ENCODE measurements at places on chromosomes 2 and 18.

GRCh38 chr2:126536605-126537200 lies 119.3 kb upstream of the GYPC start:
- no peaks in the 10 kb centered on the region for H3K27me3 ChIP-seq
- DNase-seq, result no peak
- H3K27ac ChIP-seq, result no peak overlapping the region
- no peaks in the 10 kb centered on the region for H3K36me3 ChIP-seq

GRCh38 chr2:204669382-204669781 lies 124.1 kb downstream of the PARD3B start:
- no peaks in the 10 kb centered on the region for H3K4me1 ChIP-seq
- H3K27ac ChIP-seq, result no peak overlapping the region
- DNase-seq, result no peak
- no peaks in the 10 kb centered on the region for H3K36me3 ChIP-seq
- H3K4me3 ChIP-seq, result no peak overlapping the region

DNA sequence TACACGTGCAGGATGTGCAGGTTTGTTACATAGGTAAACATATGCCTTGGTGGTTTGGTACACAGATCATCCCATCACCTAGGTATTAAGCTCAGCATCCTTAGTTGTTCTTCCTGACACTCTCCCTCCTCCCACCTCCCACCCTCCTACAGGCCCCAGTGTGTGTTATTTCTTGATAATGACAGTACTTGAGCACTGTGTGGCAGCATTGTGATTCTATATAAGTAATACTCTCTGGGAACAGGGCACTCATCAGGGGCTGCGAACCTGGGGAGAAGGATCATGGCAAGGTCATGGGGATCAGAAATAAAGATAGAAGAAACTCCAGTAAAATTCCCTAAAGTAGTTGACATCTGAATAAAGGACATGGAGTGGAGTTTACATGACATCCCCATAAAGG lies 1256.2 kb upstream of the CRIM1 start:
- no peak for DNase-seq
- H3K4me3 ChIP-seq, result no peak overlapping the region
- H3K36me3 ChIP-seq, result no peaks in the 10 kb centered on the region

GRCh38 chr2:84441036-84441435 lies 18.0 kb downstream of the SUCLG1 start:
- H3K27ac ChIP-seq, result no peak overlapping the region

DNA sequence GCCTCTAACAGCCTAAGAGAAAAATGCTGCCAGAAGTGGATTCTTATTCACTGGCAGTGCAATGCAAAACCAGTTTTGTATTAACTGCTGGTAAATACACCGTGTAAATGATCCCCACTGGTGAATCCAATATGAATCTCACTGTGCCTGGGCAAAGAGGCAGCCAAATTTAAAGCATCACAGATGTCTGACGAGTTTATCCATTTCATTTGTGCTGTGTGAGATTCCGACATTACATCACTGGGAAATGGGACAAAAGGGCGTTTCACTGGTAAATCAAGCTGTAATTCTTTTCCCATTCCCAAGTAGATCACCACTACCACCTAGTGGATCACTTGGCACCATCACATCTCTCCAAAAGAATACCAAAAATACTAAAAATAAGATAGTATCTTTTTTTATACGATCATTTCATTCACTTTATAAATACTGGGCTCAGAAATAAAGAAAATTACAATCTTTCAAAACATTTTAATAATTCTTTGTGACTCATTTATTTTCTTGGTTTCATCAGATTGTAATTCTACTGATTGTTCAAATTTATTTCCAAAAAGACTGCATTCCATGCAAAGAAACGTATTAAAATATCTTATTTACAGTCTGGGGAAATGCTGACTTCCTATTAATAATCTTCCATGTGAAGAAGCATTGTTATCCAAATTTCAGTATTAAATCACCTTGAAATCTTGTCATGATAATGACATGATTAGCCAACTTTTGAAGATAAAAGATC lies 125.6 kb downstream of the GRB14 start:
- no peaks in the 10 kb centered on the region for H3K27me3 ChIP-seq
- no peak overlapping the region for H3K4me3 ChIP-seq
- no peak overlapping the region for H3K27ac ChIP-seq
- no peaks in the 10 kb centered on the region for H3K36me3 ChIP-seq

DNA sequence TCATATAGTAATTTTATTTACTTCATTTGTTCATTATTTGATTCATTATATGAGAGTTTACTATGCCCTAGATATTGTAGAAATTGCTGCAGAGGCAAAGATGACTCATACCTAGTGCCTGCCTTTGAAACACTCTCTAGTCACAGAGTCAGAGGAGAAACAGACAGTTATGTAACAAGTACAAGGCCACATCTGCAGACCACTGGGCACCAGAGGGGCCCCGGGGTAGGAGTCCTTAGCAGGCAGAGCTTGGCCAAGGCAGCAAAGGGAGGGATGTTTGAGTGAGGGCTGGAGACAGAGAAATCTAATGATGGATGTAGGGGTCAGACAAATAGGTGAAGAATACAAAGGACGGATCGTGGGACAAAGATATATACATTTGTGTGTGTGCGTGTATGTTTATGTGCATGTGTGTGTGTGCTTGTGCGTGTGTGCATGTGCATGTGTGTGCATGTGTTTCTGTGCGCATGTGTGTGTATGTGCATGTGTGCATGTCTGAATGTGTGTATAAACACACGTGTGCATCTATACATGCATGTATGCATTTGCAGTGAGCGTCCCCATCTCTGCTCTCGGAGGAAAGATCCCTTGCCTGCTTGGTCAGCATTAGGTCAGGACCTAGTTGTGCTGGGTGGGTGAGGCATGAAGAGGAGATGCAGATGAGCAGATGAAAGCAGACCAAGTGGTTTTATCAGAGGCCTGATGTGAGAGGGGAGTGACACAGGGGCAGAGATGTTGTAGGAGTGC lies 170.6 kb upstream of the MYT1L start:
- H3K36me3 ChIP-seq, result no peaks in the 10 kb centered on the region
- no peak overlapping the region for H3K27ac ChIP-seq
- H3K4me3 ChIP-seq, result no peak overlapping the region

DNA sequence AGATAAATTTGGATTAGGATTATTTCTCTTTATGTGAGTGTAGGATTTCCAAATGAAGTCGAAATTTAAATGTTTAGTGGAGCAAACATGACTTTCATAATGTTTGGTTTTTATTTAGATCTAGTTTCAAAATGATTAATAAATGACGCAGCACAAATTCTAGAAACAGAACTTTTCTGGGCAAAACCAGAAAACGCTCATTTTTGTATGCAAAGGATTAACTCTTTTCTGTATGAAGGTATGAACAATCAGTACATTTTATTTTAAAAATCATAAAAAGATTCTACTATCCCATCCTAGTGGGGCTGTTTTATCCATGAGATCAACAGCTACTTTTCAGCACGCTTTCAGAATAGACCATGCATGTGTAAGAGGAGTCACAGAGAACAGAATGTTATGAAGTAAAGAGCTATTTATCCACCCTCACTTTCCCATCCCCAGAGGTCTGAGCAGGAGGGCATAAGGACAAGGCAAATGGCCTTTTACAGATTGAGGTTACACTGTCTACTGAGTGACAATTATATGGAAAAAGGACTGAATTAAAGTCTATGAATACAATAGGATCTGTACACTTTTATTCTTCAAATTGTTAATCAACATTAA lies 270.8 kb downstream of the ZEB2 start:
- no peak overlapping the region for H3K27ac ChIP-seq
- no peaks in the 10 kb centered on the region for H3K4me1 ChIP-seq
- no peaks in the 10 kb centered on the region for H3K27me3 ChIP-seq

- no peak overlapping the region for H3K4me3 ChIP-seq
- no peaks in the 10 kb centered on the region for H3K27me3 ChIP-seq
- no peak for DNase-seq
- H3K27ac ChIP-seq, result no peak overlapping the region
- no peaks in the 10 kb centered on the region for H3K4me1 ChIP-seq
These were observed 591.9 kb downstream of the TMEM182 start for GRCh38 chr2:103353774-103354173.

DNA sequence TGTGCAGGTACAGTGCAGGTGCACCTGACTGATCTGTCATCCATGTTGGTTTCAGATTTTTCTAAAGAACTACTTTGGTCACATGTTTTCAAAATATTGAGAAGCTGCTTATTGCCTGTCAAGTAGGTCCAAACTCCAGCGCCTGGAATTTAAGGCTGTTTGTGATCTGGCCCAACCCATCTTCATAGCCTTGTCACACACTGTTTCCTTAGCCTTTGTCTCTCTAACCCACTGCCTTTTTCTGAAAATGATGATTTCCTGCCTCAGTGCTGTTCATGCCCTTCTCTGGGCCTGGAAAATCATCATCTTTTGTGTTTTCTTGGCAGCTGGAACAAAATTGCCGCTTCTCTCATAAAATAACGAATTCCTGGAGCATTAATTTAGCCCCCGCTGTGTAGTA lies 7.2 kb downstream of the LIMS1 start:
- no peak overlapping the region for H3K27ac ChIP-seq
- no peaks in the 10 kb centered on the region for H3K27me3 ChIP-seq

- H3K27me3 ChIP-seq, result peaks cover 3% of the 10 kb centered on the region
- H3K4me3 ChIP-seq, result no peak overlapping the region
- peaks cover 14% of the 10 kb centered on the region for H3K4me1 ChIP-seq
- H3K27ac ChIP-seq, result no peak overlapping the region
These were observed 316.6 kb upstream of the NCKAP5 start for GRCh38 chr2:133884739-133885381.

DNA sequence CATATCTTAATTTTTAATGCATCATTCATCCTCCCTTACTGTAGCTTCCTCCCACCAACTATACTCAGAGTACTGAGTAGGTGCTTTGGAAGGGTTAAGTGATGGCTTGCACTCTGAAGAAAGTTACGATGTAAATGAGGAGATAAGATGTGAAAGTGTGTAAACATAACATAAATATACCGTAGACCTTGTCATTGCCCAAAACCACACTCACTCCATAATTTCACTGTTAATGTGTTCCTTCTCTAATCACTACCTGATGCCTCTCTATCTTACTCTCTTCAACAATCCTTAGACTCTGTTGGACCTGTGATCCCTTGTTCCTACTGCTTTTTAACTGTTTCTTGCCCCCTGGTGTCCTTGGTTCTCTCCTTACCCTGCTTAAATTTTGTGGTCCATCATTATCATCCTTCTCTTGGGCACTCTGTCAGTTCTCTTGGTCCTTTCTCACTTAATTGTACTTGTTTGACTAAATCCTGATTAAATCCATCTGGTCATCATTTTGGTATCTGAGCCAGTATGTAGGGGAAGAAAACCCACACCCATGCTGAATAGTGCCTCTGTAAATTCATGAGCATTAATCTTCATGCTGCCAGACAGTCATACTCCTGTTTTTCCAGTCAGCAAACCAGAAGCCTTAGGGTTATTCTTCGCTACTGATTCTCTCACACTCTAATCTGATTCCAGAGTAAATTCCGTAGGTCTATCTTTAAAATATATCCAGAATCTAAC lies 45.0 kb downstream of the PMS1 start:
- peaks cover 28% of the 10 kb centered on the region for H3K36me3 ChIP-seq
- DNase-seq, result no peak
- H3K4me1 ChIP-seq, result no peaks in the 10 kb centered on the region
- no peak overlapping the region for H3K4me3 ChIP-seq
- no peak overlapping the region for H3K27ac ChIP-seq
- H3K27me3 ChIP-seq, result no peaks in the 10 kb centered on the region

GRCh38 chr18:1976484-1976883 lies 594.8 kb downstream of the METTL4 start:
- no peak for DNase-seq
- H3K27ac ChIP-seq, result no peak overlapping the region
- H3K27me3 ChIP-seq, result no peaks in the 10 kb centered on the region

DNA sequence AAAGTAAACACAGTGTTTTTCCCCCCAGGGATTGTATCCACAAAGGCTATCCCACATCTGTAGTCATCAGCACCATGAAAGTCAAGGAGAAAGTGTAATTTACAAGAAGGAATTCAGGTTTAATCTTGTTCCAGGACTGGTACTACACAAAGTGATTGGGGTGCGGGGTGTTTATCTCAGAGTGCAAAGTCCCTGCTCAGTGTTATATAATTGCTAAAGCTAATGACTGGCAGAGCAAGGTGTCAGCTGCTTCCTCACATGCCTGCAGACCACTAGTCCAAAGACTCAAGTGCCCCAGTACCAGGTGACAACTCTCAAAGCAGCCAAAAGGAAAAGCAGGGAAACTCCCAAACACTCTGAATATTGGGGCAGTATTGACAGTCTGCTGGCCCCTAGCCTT lies 40.4 kb upstream of the PDCL3 start:
- no peak overlapping the region for H3K27ac ChIP-seq
- no peak overlapping the region for H3K4me3 ChIP-seq
- DNase-seq, result no peak
- no peaks in the 10 kb centered on the region for H3K36me3 ChIP-seq

GRCh38 chr2:55175254-55176093 lies 56.6 kb downstream of the CLHC1 start:
- H3K4me3 ChIP-seq, result no peak overlapping the region
- H3K27ac ChIP-seq, result no peak overlapping the region

DNA sequence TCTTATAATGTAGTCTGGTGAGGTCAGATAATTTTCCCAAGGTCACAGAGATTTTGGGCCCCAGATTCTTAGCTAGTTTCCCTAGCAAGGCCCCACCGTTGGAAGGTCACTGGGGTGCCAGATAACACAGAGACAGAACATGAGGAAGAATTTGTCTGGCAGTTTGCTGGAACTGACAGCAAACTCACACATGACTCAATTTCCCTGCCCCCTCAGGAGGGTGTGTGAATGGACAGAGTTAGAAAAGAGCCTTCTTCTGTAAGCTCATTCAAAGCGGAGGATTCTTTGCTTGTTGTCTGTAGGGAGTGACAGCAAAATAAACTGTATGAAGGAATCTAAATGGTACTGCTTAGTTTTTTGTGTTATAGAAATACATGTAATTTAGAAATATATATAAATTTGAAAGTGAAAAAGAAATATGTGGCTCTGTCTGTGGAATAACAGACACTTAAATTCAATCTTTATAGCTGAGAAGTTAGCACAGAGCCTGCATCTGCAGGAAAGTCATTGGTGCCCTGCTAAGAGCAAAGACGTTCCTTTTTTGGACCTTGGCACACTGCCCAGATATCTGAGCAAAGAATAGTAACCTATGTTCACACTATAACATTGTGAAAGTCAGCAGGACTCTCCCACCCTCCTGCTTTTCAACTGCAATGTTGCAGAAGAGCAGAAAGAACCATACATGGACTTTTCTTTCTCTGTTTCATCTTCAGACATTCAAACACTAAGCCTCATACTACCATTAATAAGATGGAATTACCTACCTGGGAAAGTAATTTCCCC lies 2.1 kb downstream of the MDH1 start:
- no peaks in the 10 kb centered on the region for H3K27me3 ChIP-seq
- H3K4me1 ChIP-seq, result peaks cover 46% of the 10 kb centered on the region
- H3K27ac ChIP-seq, result no peak overlapping the region

- no peak for DNase-seq
- H3K4me3 ChIP-seq, result no peak overlapping the region
- peaks cover 8% of the 10 kb centered on the region for H3K27me3 ChIP-seq
- no peaks in the 10 kb centered on the region for H3K36me3 ChIP-seq
- H3K27ac ChIP-seq, result no peak overlapping the region
These were observed 22.3 kb downstream of the SP5 start for GRCh38 chr2:170737406-170737805.

GRCh38 chr2:102304711-102305611 lies 6.4 kb upstream of the IL1RL1 start:
- H3K36me3 ChIP-seq, result no peaks in the 10 kb centered on the region
- peaks cover 5% of the 10 kb centered on the region for H3K27me3 ChIP-seq
- H3K4me3 ChIP-seq, result no peak overlapping the region
- no peaks in the 10 kb centered on the region for H3K4me1 ChIP-seq
- DNase-seq, result no peak

GRCh38 chr2:241730671-241731293 lies 3.6 kb upstream of the D2HGDH start:
- H3K27me3 ChIP-seq, result no peaks in the 10 kb centered on the region
- no peak overlapping the region for H3K4me3 ChIP-seq
- H3K4me1 ChIP-seq, result peaks cover 15% of the 10 kb centered on the region
- no peak for DNase-seq
